GM12864 (cell line): ENCODE measurements at places on chromosomes 3 and 15.

- DNase-seq, result no peak
These were observed 78.7 kb downstream of the FAIM start for GRCh38 chr3:138687236-138687635.

DNA sequence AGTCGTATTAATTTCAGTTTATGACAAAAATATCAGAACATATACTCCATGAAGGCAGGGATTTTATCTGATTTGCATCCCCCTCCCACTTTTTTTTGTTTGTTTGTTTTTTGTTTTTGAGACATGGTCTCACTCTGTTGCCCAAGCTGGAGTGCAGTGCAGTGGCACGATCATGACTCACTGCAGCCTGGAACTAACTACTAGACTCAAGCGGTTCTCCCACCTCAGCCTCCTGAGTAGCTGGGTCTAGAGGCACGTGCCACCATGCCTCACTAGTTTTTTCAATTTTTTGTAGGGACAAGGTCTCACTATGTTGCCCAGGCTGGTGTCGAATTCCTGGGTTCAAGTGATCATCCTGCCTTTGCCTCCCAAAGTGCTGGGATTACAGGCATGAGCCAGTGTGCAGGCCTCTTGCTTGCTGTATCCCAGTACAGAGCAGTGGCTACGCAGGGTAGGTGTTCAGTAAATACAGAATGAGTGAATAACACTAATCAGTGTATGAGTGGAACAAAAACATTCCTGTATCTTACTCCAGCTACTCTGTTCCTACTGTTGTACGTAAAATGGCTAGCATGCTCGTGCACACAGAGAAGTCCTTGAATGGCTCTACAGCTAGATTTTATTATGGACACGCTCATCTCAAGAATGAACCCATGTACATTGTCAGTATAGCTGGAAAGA is 272.4 kb downstream of the FOXP1 start:
- no peak for DNase-seq

DNA sequence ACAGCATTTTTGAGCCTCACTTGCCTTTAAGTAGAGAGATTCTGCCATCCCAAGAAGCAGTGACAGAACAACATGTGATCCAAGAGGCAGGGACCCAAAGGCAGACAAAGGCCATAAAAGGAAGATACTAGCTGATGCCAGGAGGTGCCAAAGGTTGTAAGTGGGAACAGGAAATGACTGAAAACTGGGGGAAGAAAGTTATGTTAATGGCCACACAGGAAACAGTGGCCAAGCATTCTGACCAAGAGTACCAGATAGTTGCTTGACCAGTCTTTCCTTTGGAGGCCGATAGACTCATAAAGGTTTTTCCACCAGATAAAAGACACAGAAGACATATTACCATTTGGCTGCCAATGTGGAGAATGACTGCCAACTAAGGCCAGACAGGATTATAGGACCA is 274.5 kb upstream of the PEX5L start:
- no peak for DNase-seq

DNA sequence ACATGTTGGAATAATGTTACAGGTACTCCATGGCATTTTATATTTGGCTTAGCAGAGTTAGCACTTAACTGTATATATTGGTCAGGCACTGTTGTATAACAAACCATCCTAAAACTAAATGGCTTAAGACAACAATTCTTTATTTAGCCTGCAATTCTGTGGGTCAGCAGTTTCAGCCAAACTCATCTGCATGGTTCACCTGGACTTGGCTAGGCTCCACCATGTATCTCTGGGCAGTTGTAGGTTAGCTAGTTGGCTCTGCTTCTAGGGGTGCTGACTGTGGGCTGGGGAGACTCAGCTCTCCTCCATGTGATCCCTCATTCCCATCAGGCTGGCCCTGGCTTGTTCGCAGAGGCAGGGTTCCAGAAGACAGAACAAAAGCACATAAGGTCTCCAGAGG is 34.4 kb downstream of the RARB start:
- no peak for DNase-seq

DNA sequence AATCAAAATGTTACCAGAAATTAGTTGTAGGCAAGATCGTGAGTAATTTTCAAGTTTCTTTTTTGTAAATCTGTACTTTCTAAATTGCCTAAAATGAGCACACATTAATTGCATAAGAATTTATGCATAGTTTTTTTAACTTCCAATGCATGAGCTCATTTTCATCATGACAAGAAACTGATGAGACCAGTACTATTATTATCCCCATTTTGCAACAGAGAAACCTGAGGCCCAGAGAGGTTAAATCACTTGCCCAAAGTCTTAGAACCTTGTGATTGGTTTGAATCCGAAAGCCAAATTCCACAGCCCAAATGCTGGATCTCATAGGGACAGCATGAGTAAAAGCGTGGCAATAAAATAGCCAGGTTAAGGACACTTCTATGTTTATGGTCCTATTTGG is 274.7 kb downstream of the ERC2 start:
- DNase-seq, result no peak

- DNase-seq, result no peak
These were observed 150.2 kb downstream of the TP63 start for GRCh38 chr3:189781415-189781814.

GRCh38 chr3:136982520-136983138 is 24.8 kb downstream of the IL20RB start:
- no peak for DNase-seq

GRCh38 chr3:56823421-56823926 is 21.7 kb upstream of the ARHGEF3 start:
- DNase-seq, result no peak

- DNase-seq, result no peak
These were observed 691.7 kb upstream of the CBLB start for GRCh38 chr3:106560451-106560966.

DNA sequence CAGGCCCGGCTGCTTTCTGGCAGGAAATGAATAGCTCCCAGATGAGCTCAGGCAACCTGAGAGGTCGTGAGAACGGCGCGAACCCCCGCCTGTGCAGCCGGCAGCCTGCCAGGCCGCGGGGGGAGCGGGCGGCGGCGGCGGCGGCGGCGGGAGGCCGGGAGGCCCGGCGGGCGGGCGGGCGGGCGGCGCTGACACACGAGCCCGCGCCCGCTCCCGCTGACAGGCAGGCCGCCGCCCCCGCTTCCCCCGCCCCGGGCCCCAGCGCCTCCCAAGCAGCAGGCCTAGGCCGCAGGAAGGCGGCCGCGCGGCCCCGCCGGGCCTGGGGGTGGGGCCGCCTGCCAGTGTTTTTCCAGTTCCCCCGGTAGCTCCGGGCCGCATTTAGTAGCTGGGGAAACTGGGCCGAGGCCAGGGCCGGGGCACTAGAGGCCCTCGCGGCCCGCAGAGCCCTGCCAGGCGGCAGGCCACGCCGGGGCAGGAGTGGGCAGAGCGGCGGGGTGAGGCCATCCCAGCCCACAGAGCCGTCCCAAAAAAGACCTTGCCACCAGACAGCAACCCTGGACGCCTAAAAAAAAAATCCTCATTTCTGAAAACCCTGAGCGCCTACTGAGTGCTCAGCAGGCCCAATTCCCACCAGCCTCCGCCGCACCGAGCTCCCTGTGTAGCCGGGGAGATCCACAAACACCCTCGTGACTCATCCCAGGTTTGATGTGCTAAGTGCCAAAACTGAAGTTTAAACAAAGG is 5.6 kb downstream of the HES1 start:
- no peak for DNase-seq

DNA sequence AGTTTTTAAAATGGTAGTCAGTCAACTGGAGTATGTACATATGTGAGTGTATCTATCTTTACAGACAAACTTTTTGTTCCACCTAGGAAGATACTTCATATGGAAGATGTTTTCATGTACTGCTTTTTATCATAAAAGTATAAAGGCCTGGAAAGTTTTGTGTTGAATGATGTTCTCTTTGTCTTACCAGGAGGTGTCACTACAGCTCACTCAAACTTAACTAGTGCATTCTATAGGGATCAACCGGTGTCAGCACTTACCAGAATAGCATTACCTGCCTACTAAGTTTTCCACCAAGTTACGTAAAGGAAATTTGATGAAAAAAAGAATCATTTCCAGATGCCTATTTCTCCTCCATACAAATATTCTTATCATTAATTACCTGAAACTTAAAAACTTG is 522.6 kb upstream of the SEMA6D start:
- no peak for DNase-seq

GRCh38 chr3:184145111-184145524 is 10.0 kb downstream of the EIF2B5 start:
- no peak for DNase-seq

- no peak for DNase-seq
These were observed 31.9 kb upstream of the IGF1R start for GRCh38 chr15:98616397-98616796.

GRCh38 chr15:36925653-36926426 is 174.5 kb downstream of the MEIS2 start:
- no peak for DNase-seq

GRCh38 chr3:112027826-112028225 is 6.7 kb upstream of the TMPRSS7 start:
- no peak for DNase-seq

DNA sequence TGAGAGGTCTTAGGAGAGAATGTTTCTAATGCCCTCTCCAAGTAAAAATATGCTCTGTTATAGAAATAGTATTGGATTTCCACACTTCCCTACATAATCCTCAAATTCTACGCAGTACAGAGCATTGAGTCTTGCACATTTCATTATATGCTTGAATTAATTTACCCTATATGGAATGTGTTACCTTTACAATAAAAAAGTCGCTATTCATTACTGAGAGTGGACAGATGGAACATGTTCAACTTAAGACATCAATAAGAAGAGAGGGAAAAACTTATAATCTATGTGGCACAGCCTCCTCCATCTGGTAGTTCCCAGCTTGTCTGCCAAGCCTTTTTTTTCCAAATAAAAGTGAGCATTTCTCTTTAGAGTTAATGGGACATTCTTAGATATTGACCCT is 417.9 kb downstream of the MECOM start:
- DNase-seq, result no peak

DNA sequence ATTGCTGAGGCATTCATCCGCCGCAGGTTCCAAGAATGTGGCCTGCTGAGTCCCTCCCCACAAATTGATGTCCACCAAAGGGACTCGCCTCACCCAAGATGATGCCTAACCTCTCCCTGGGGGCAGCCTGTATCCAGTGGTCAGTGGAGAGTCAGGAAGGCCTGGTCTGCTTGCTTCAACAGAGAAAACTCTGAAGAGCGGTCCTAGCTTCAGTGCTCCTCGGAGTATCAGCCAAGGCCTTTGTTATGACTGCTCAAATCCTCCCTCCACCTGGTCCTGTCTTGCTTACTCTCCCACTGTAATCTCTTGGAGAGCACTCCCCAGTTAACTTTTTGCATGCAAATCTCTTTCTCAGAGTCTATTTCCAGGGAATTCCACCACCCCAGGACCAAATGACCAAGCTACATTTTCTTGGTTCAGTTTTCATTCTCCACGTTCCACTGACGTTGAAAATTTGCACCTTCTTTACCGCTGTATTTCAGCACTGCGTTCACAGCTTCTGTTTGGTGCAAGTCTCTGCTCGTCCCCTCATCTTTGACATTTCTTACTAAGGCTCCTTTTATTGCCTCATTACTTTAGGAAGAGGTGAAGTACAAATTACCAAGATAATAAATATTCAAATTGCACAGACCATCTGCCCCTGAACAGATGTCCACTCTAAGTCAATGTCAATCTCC is 22.3 kb downstream of the CMTM7 start:
- no peak for DNase-seq

GRCh38 chr3:125141596-125142419 is 70.7 kb downstream of the SLC12A8 start:
- DNase-seq, result peak; percentile 80

GRCh38 chr15:81812456-81812855 is 233.4 kb downstream of the MEX3B start:
- DNase-seq, result no peak

- DNase-seq, result no peak
These were observed 208.7 kb downstream of the MECOM start for GRCh38 chr3:169454823-169455222.

- no peak for DNase-seq
These were observed 745.5 kb downstream of the NR2F2 start for GRCh38 chr15:97076011-97076410.

- no peak for DNase-seq
These were observed 687.0 kb downstream of the NTRK3 start for GRCh38 chr15:87569581-87569980.

DNA sequence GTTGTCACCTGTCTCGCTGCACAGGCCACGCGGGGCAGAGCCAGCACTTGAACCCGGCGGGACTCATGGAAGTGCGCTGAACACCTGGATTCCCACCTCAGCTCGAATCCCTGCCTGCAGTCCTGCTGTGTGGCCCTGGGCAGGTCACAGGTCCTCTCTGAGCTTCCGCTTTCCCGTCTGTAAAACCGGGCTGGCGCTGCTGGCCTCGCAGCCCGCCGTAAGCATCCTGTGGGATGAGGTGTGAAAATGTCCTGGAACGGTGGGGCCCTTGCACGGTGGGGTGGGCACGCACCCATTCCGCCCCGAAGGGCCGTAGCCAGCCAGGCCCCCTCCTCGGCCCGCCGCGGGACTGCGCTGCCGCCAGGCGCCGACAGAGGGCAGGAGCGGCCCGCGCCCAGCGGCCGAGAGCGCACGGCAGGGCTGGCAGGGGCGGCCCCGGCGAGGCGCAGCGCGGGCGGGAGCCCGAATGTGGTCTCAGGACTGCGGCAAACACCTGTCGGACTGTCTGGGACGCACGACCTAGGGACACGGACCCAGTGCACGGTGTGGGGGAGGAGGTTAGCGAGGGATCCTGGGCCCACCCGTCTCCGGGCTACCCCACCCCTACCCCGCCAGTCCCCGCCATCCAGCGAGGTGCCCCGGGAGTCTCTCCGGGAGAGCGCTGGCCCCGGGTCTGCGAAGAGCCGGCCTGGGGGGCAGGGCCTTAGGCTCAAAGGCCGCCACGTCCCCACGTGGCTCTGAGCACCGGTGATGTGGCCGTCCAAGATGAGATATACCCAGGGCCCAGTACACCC is 40.4 kb downstream of the DNAJB8 start:
- DNase-seq, result no peak

DNA sequence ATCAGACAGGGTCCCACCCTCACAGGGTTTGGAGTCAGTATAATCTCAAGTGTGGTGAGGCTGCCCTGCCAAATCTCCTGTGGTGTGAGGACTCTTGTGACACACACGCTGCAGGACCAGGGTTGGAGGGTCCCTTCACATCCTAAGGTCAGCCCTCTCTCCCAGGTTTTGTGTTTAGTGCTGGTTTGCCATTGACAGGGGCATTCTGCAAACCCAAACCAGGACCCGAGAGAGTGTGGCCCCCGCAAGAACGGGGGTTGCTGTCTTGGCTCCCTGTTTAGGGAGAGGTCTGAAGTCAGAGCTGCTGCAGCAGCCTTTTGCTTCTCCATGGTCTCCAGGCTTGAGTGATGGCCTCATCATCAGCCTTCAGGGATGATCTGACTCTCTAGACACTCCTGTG is 14.7 kb downstream of the FAM107A start:
- no peak for DNase-seq
